Foreskin fibroblast (primary cell): ENCODE measurements at places on chromosomes 1 and 21.
A peak's percentile ranks its signal among the peaks of the same experiment; 100 is the strongest.

- DNase-seq, result no peak
Measured at GRCh38 chr1:154141240-154141639, 13.6 kb downstream of the NUP210L start.

DNA sequence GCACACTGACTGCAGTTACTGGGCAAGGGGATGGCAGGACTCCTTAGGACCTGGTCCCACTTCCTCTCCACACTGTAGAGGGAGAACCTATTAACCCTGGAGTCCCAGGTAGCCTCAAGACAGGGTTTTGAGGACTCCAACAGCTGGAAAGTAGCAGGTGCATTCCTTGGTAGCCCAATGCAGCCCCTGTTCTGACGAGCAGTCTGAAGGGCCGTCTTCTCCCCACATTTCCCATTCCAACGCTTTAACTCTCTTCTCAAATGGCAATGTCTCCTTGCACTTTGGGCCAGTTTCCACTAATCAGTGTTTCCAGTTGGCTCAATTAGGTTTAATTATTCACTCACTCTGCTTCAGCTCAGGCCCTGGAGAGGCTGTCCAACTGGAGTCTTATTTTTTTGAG is 8.8 kb upstream of the INPP5B start:
- no peak for DNase-seq

GRCh38 chr1:78687914-78688313 is 38.3 kb downstream of the IFI44 start:
- DNase-seq, result peak; percentile 48

DNA sequence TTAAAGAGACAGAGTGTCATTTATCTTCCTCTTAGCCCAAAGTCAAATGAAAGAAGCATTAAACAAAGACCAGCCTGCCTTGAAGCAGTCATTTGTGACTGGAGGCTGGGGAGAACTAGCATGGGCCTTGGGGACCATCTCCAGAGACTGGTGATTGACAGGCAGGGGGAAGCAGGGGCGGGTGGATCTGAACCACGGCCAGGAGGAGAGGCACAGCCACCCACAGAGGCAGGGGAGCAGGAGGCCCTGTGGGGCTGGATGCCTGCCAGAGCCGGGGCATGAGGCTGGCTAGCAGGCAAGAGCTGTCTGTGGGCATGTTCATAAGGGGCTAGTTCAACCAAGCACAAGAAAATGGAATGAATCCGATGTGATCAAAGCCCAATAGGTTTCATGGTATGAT is 73.9 kb downstream of the PLXNA2 start:
- DNase-seq, result no peak

DNA sequence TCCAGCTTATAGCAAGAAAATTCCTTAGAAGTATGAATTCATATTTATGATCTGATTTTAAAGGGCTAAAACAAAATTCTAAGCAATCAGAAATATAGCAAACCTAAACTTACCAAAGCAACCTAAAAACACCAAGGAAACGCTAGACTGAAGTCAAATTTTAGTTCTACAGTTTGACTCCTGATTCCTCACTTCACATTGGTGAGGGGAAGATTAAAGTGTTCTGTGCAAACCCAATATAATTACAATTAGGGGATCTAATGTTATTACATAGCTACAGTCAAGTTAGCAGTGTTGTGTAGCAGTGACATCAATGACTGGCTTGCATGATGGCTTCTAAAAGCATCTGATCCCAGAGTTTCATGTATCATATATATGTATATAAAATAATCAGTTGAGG is 11.6 kb downstream of the HNRNPU start:
- DNase-seq, result no peak

GRCh38 chr1:205325334-205325884 is 3.9 kb upstream of the NUAK2 start:
- peak; percentile 89 for DNase-seq

DNA sequence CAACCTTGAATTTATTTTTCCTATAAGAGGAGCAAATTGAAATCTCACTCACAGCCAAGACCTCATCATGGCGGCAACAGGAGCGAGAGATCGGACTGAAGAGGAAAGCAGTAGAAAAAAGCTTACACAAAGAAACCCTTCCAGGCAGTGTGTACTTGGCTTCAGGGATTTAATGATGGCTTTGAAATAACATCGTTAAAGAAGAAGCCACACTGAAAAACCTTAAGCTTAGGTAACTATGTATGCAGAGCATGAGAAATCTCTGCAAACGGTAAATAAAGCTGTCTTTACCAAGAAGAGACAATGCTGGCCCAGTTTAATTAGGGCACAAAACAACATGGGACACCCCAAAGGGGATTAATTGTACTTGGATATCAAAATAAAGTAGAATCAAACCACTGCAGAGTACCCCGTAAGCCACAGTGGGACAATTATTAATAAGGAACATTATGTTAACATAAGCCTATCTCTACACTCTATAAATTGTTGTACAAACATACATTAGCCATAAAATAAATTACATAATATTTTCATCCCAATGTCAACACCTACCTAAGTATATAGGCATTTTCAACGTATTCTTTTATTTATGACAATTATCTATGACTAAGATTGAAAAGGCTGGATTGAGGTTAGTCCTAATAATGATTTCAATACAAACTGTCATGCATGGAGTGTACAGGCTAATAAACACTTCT is 360.2 kb upstream of the CHRM3 start:
- DNase-seq, result no peak

GRCh38 chr1:41152622-41153044 is 89.5 kb downstream of the SCMH1 start:
- peak; percentile 88 for DNase-seq

- DNase-seq, result no peak
Measured at GRCh38 chr1:87759421-87760087, 430.9 kb downstream of the LMO4 start.

DNA sequence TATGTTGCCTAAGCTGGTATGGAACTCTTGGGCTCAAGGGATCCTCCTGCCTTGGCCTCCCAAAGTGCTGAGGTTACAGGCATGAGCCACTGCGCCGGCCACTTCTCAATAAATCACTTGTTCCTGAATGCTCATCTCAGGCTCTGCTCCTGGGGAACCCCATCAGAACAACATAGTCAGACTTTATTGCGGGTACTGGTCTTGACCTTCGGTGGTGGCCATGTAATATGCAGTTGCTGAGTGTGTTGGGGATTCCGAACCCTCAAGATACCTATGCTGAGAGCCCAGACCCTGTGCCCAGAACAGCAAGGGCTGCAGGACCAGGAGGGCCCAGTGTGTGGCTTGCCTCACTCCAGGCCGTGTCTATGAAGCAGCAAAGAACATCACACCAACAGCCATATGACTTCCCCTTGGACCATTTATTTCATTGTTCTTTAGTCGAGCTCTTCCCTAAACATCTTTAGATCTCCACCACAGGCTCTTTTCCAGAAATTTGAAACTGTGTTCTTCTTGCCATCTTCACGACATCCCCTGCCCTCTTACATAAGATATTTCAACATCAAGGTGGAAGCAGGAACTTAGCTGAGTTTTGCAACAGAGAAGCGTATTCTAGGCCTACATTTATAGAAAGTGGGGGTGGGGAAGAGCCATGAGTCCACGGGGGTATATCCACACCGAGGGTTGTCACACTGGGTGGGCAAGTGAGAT is 12.7 kb upstream of the SDHB start:
- no peak for DNase-seq

- no peak for DNase-seq
Measured at GRCh38 chr1:84899969-84900368, 7.0 kb upstream of the LPAR3 start.

GRCh38 chr21:42279341-42279871 is 35.8 kb downstream of the TFF3 start:
- DNase-seq, result no peak

DNA sequence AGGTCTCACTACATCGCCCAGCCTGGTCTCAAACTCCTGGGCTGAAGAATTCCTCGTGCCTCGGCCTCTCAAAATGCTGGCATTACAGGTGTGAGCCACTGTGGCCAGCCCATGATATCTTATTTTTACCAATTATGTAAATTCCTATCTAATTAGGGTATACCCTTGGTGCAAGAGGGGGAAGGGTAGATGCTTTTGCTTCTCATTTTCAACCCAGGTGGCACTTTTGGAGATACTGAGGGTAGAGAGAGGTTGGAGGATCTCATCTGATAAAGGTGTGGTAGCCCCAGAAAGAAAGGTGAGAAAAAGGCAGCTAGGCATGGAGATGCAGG is 17.4 kb downstream of the ENSA start:
- DNase-seq, result no peak

- no peak for DNase-seq
Measured at GRCh38 chr1:248892590-248892989, 13.4 kb upstream of the PGBD2 start.

DNA sequence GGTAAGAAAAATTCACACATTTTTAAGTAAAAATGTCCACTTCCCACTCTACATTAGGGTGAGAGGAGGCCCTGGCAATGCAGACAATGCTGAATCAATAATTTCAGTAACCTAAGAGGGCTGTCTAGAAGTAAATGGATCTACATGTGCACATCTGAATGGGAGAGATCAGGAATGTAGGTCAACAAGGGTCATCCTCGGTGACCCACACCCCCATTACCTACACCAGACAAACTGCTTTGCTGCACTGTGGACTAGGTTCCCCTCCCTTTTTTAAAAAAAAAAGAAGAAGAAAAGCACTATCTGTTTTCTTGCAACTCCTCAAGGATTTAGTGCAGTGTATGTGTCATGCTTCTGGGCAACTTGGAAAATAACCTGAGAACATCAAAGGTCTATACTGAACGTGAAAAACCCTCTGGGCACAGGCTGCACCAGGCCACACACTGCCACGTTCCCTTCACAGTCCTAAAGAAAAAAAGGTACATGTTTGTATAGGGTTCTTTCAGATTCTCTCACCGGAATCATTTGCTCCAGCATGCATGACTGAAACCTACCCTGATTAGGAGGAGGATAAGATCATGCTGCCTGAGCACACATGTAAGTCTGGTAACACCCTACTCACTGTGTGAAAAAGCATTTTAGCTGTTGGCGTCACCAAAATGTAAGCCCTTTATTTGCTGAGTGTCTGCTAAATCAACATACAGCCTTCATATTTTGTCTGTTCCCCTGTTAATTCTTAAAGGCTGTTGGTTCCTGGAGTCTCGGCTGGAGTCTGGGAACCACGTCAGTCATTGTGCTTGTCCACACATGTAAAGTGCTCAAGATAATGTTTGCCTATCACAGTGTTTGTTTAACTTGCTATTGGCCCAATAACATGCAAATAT is 341.0 kb downstream of the SMYD3 start:
- no peak for DNase-seq

DNA sequence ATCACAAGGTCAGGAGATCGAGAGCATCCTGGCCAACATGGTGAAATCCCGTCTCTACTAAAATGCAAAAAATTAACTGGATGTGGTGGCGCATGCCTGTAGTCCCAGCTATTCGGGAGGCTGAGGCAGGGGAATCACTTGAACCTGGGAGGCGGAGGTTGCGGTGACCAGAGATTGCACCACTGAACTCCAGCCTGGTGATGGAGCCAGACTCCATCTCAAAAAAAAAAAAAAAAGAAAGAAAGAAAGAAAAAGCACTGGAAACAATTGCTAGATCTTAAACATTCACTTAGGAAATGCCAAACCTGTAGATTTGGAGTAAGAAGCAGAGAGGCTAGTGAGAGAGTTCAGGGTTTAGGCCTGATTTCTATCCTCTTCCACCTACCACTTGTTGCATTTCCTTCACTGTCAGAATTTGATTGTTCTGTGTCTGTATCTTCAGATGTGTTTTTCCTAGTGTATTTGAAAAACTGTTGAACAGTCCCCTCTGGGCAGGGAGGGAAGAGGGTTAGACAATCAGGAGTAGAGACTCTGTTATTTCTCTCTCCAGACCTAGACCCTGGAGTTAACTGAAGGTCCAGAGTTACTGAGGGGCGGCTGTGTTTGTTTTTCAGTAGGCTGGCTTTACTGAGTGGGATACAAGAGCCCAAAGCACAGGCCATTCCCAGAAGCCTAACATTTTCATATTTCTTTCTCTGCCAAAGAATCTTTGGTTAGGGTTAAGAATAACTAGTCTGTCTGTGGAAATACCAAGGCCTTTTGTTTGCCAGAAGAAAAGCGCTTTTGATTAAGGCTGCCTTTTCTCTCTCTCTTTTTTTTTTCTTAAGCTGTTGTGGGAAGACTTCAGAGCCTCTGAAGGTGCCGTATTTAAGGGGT is 31.1 kb upstream of the MACF1 start:
- DNase-seq, result no peak

- no peak for DNase-seq
Measured at GRCh38 chr21:42106425-42106824, 35.3 kb downstream of the UMODL1 start.

DNA sequence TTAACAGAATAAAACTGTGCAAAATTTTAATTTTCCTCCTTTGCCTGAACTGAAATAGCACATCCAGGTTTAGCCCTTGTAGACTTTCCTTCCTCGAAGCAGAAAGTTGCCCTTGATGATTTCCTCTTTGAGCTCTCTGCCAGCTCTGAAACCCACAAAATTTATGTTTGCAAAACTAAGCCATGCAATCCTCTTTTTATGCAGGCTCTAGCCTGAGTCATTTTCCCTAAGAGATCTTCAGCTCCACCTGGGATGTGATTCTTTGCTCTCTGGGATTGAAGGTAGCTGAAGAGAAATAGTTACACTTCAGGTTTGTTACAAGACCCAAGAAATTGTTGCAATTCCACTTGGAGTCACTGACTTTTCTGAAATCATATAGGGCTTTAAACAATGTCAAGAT is 1.4 kb upstream of the F3 start:
- no peak for DNase-seq

- DNase-seq, result no peak
Measured at GRCh38 chr1:226310245-226310540, 1.2 kb upstream of the LIN9 start.

DNA sequence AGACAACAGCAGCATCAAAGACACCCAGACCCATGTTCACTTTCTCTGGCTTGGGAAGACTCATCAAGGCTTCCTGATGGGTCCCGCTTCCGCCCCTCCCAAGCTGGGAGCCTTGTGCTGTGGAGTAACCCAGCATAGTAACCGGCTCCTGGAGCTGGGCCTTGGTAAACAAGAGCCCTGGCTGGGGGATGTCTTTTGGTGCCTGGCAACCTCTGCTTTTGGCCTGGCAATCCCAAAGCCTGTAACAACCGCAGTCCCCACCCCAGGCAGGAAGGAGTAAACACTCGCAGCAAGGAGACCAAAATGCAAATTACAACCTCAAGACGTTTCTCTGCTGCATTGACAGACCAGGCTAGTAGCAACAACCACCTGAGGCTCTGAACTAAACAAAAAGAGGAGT is 16.9 kb upstream of the THRAP3 start:
- DNase-seq, result peak; percentile 23

DNA sequence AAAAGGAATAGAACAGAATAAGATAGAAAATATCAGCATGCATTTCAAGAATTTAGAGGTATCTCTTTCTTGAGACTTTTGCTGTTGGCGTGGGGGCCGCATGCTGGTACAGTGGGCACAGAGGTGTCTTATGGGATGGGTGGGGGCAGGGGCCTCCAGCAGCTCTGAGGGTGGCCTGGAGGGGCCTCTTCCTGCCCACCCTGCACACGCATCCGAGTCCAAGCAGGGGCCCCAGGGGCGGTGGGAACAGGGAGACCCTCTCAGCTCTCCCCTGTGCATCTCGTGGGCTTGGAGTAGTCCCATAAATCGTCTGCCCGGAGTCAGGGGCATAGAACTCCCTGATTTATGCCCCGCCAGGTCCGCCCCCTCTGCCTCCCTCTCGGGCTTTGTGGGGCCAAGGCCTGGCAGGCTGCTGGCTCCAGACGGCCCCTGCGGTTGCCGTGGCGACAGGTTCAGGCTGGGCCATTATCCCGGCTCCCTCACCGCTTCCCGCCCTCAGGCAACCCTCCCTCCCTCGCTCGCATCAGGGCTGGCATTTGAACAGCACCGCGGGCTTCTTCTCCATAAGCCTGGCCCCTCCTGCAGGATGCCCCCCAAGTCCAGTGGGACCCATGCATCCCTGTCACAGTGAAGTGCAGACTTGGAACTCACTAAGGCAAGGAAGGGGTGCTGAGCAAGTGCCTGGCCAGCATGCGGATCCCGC is 133.2 kb upstream of the ZBTB40 start:
- DNase-seq, result no peak
